ENCODE measurements at places on chromosomes 7 and 10.

- DNase-seq: no peak
These were observed 309.0 kb downstream of the GPAM start for GRCh38 chr10:111874576-111874975.

GRCh38 chr10:110118891-110119621 is 88.3 kb upstream of the MXI1 start:
- DNase-seq: no peak

DNA sequence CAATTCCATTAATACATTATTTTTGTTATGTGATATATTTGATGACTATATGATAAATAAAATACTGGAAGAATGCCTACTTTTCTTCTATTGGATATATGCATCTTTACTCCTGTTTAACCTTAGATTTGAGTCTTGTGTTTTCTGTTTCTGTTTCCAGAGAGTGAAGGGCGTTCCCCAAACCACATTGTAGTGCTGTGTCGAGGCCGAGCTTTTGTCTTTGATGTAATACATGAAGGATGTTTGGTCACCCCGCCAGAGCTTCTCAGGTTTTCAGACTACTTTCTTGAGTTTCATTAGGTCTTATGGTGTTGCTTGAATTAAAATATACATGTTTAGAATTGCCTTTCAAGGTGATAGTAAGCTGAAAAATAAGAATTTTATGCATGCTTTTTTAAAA is 23.8 kb downstream of the CROT start:
- DNase-seq: no peak

- no peak for DNase-seq
These were observed 228.4 kb downstream of the CELF2 start for GRCh38 chr10:11245981-11246590.

GRCh38 chr7:33157311-33157710 is 27.9 kb downstream of the BBS9 start:
- DNase-seq: no peak

- DNase-seq: no peak
These were observed 11.6 kb upstream of the ADCK2 start for GRCh38 chr7:140661124-140661523.

- no peak for DNase-seq
These were observed 14.6 kb upstream of the STMP1 start for GRCh38 chr7:135647755-135648154.

GRCh38 chr7:135459951-135460567 is 49.8 kb downstream of the CNOT4 start:
- DNase-seq: no peak

DNA sequence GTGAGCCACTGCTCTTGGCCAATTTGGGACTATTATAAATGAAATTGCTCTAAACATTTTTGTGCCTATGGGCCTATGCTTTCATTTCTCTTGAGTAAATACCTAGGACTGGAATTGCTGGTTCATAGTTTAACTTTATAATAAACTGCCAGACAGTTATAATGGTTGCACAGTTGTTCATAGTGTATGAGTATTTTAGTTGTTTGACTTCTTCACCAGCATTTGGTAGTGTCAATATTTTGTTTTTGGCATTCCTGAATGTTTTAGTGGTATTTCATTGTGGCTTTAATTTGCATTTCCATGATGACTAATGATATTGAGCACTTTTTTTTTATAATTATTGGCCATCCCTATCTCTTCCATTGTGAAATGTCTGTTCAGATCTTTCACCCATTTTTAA is 29.5 kb downstream of the PLEKHA8 start:
- DNase-seq: no peak

DNA sequence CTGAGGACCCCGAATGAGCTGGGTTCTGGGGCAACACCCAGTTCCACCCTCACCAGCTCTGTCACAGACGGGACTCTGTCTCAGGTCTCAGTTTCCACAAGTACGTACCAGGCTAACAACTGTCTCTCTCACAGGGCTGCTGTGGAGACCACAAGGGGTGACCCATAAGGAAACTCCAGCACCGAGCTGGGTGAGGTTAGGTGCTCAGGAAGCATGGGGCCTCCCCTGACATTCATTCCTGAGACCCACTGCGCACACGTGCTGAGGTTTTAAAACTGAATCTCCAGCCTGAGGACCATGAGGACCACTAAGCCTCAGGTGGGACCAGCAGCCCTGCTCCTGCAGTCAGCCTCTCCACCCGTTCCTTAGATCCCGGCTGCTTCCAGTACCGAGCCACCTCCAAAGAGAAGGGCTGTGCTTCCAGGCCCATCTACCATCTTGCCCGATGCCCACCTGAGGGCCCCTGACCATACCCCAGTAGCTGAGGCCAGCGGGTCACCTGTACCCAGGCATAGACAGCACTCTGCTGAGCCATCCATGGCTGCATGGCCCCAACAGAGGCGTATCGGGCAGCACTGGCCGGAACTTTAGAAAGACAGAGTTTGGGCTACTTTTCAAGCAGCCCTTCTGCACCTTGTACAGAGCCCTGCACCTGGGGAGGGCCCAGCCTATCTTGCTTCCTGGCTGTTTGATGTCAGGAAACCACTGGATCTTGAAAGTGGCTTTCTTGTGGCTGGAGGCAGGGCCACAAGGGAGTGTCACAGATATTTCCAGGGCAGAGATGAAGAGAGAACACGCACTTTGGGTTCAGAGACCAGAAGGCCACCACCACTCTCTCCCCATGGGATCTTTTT is 18.7 kb downstream of the HSPA12A start:
- peak; percentile 83 for DNase-seq

DNA sequence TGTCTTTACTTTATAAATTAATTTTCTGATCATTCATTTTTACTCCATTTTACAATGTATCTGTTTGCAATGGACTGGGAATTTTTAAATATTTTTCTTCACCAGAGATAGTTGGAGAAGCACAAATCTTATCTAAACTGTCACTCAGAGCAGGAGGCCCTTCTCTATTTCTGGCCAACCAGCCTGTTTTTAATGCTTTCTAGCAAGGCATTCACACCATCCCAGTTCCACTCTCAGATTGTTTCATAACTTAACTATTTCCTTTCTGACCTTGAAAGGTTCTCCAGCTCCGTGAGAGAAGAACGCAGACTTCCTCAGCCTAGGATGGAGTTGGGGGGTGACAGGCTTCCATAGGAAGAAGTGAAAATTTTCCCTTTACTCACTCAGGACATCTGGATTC is 155.8 kb downstream of the SKIDA1 start:
- DNase-seq: no peak

GRCh38 chr7:138208864-138209263 is 132.6 kb downstream of the AKR1D1 start:
- DNase-seq: no peak

DNA sequence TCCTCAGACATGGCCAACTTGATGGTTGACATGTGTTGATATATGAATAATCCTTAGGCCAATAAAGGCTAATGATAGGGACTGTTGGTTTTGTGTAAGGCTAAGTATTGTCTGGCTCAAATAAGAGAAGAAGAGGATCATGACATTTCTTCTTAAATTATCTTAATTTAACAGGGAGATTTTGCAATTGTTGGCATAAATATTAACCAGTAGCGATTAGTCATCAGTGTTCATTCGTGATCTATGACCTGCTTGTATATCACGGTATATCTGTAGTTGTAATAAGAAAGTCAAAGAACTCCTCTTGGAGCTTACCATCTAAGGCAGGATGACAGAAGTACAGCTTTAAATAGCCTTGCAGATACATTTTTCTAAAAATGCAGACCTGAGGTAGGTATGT is 196.4 kb downstream of the CREB5 start:
- DNase-seq: no peak

DNA sequence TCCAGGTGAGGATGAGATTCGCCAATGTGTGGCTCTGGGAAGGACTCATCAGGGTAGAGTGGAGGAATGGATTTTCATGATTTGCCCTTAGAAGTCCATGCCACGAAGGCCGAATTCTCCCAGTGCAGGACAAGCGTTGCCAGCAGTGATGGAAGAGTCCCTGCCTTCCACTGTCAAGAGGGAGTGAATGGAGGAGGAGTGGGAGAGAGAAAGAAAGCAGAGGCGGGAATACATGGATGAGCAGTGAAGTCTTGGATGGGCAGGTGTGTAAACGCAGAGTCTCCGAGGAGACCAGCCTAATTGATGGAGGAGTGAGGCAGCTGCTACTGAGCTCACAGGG is 419.2 kb downstream of the GLRX3 start:
- no peak for DNase-seq

Data from CD8-positive, alpha-beta memory T cell (primary cell).